ENCODE measurements at places on chromosomes 3 and 15.

DNA sequence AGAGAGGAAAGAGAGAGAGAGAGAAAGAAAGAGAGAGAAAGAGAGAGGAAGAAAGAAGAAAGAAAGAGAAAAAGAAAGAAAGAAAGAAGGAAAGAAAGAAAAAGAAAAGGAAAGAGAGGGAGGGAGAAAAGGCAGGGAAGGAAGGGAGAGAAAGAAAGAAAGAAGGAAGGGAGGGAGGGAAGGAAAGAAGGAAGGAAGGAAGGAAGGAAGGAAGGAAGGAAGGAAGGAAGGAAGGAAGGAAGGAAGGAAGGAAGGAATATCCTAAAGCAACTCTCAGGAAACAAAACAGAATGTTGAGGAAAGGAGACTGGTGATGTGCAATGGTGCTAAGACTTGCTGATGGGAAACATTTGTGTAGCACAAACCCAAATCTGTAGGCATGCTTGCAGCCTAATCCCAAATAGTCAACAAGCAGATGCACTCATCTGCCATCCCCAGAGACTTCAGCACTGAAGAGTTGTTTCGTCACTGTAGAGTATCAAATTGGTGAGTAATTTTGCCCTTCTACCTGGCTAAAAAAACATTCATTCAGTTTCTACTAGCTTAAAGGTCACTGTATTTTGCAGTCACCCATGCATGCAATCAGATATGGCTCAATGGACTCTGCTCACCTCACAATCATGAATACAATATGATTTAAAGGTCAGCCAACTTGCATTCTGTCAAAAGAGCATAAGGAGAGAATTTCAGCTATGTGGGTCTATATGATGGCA lies 480.3 kb downstream of the FGF12 start:
- DNase-seq: no peak

- DNase-seq: no peak
Observed at GRCh38 chr3:154324919-154325318, 632 bp upstream of the DHX36 start.

DNA sequence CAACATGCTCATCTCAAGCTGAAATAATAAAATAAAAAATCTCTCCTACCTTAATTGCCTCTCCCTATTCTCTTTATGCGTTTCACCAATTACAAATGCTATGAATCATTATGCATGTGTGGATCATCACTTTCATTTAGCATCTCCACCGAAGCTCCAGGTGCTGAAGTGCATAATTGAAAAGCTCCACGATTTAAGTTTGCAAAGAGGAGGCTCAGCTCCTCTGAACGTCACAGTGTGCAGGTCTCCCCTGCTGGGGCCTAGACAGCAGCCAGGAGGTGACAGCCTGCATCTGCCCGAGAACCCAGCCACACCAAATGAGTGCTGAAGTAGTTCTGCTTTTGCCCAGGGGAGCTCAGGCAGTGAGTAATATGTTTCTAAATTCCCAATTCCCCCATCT lies 60.5 kb upstream of the GLCE start:
- DNase-seq: no peak

DNA sequence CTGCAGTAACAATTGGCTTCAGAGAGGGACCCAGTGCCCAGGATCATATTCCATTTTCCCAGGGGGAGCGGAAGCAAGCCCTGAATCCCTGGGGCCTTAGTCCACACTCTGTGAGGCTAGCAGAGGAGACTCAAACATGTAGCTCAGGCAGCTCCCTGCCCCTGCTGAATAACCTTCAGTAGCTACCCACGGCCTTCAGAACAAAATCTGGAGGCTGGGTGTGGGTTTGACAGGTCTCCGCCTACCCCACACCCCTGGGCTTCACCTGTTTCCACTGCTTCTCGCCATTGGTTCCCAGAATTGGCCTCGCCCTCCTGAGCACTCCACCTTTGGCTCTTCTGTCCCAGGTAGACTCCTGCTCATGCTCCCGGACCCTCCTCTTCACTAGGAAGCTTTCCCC lies 93.6 kb upstream of the ATP2B2 start:
- no peak for DNase-seq

GRCh38 chr3:120125992-120126391 lies 31.7 kb upstream of the GSK3B start:
- DNase-seq: no peak

DNA sequence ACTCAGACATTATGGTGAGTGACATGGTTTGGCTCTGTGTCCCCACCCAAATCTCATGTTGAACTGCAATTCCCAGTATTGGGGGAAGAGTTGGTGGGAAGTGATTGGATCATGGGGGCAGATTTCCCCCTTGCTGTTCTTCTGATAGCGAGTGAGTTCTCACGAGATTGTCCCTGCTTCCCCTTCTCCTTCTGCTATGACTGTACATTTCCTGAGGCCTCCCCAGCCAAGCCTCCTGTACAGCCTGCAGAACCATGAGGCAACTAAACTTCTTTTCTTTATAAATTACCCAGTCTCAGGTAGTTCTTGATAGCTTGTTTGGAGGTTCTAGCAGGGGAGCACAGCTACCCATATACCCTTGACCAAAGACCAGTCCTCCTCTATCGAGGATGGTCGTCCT lies 45.9 kb downstream of the ADAM10 start:
- DNase-seq: no peak

DNA sequence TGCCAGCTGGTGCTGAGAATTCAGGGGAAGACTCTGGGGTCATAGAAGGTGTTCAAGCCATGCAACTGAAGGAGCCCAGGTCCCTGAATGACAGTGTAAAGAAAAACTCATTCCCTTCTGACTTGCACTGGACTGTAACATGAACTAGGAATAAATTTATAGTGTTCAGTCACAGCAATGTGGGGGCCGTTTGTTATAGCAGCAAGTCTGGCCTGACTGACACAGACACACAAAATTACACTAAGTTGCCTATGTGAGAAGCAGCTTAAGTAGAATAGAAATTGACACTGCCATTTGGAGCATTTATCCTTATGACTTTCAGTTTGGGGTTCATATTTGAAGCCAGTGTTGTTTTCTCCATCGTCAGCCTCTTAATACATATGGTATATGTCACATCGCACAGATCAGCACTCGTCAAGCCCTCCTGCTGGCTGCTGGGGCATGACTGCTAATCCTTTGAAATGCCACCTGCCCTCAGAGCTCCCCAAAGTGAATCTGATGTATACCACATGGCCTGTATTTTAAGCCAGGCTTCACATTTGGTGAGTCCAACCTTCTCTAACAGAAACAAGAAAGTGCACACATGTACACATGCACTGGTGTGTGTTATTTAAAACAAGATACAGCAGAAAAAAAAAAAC lies 17.1 kb upstream of the HEG1 start:
- no peak for DNase-seq

GRCh38 chr15:77023576-77024272 lies 28.8 kb downstream of the PSTPIP1 start:
- no peak for DNase-seq

- no peak for DNase-seq
Observed at GRCh38 chr3:134463676-134464063, 22.1 kb downstream of the ANAPC13 start.

DNA sequence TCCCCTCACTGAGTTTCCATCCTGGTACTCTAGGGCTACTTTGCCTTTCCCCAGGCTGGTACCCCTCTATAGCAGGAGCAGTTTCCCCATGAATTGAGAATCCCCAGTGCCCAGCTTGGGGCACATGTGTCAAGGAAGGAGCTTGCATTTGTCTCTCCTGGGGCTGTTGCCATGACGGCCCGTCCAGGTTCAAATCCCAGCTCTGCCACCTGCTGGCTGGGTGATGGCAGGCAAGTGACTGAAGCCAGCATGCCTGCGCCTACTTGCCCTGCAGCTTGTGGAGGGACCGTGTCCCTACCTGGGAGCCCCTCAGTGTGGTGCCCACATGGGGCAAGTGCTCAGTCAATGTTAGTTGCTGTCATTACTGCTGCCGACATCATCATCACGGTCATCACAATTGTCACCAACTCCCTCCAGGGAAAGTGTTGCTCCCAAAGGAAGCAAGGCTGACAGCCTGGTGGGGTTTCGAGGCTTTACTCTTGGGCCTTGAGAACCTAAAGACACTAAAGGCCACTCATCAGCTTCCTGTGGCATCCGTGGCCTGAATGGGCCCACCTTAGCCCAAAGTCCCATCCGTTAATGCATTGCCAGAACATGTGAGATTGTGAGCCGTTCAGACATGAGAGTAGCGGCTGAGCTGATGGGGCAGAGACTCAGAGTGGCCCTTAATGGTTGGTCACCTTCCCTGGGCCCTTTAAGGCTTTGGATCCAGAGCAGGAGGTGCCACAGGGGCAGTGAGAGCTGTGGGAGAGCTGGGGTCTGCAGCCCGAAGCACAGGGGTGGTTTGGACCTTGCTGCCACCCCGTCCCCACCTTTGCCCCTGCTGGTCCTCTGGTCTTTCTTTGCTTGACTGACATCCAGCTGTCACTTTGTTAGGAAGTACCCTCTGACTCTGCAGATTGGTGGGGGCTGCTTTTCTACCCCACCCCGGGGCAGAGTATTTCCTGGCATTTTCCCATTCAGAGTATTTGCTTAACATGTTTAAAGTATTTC lies 144.4 kb downstream of the DNAJB8 start:
- no peak for DNase-seq

DNA sequence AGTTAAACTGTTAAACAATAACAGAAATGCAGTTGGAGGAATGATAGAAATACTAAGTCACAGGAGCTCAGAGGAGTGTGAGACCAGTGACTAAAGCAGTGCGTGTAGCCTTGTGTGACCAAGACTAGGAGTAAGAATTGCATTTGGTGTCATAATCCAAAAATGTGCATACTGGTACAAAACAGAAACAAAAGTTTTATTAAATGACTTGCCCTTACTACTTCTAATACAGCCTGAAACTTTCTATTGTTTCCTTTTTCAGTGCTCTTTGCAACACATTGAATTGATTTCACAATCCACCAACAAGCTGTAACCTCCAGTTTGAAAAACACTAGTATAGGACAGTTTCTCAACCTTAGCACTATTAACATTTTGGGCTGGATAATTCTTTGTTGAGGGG lies 17.1 kb downstream of the SNX1 start:
- no peak for DNase-seq

GRCh38 chr3:104768886-104769285 lies 597.8 kb upstream of the ALCAM start:
- DNase-seq: no peak

DNA sequence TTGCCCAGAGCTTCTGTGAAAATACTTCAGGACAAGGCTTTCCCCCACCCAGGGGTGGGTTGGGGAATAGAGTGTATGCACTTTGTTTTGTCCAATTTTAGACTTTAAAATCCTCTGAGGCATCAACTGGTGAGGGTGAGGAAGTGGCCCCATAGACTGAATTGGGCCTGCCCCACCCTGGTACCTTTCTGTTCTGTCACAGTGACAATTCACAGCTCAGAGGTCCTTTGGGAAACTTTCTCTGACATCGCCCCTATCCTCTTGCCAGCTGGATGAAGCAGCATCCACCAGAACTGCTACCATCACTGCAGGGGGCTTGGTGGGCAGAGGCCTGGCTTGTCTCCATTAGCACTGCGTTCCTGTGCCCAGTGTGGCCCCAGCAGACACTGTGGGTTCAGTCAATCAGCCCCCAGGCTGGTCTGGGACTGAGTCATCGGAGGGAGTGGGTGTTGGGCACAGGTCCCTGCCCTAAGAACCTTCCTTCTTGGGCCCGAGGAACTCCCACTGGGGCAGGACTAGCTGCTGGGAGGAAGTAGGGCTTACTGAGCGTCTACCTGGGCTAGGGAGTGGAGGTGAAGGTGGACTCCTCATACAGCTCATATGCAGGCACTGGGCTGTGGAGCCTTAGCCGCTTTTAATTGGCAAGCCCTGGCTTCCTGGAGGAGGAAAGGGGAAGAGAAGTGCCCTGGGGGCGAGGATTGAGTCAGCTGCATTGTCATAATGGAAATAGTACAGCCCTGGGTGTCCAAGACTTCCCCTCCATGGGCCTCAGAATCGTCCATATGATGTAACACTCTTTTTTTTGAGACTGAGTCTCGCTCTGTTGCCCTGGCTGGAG lies 1.5 kb upstream of the PPM1M start:
- DNase-seq: no peak

DNA sequence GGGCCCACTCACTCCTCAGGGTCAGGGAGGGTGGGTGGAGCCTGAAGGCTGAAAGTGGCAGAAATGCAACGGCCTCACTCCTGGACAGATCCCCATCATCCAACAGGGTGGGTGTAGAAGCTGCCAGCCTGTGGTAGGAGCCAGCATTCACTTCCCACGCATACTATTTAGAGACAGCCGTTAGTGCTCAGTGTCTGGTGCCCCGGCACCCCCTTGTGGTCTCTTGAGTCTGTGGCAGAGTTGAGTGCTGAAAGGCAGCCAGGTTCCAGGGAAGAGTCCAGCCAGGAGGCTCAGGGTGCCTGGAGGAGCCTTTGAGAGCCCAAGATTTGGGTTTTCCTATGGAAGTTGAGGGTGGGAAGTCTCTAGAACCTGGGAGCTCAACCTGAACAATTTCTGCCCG lies 2.1 kb upstream of the GNAT1 start:
- no peak for DNase-seq

- no peak for DNase-seq
Observed at GRCh38 chr3:183460081-183461055, 31.9 kb upstream of the MCF2L2 start.

GRCh38 chr3:133589503-133589902 lies 16.0 kb downstream of the CDV3 start:
- no peak for DNase-seq

DNA sequence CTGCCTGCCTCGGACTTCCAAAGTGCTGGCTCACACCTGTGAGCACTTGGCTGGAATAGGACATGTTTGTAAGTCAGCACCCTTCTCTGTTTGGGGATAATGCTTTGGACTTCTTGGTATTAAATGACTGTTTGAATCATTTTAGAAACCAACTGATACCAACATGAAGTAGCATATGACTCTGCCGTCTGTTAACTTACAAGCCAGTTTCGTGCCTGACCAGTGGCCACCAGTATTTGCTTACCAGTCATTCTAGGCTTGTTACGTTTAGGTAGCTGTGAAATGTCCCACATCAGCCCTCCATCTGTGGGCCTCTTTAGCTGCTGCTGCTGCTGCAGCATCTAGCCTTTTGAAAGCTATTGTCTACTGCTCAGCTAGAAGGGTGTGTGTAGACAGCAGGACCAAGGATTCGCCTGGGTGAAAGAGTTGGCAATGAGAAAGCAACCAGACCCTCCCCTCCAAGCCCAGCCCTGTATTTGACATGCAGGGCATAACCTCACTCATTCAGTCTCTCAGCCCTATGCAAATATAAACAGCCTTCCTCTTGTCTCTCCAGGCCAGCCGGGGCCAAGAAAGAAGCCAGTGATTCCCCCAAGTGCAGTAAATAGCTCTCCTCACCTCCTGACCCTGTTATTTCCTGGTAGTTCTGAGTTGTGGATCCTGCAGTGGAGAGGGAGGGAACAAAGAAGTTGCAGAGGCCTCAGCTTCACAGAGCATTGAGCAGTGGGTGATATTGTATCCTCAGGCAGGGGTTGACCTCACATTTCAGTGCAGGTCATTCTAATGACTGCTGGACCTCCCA lies 51.0 kb downstream of the NKIRAS1 start:
- DNase-seq: peak; percentile 57

- no peak for DNase-seq
Observed at GRCh38 chr3:160725338-160725737, 30.7 kb upstream of the PPM1L start.

DNA sequence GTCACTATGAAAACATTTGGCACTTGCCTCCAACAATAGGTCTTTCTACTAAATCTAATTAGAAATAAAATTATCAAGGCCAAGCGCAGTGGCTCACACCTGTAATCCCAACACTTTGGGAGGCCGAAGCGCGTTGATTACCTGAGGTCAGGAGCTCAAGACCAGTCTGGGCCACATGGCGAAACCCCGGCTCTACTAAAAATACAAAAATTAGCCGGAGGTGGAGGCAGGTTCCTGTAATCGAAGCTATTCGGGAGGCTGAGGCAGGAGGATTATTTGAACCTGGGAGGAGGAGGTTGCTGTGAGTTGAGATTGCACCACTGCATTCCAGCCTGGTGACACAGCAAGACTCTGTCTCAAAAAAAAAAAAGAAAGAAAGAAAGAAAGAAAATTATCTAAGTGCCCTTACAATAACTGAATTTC lies 1.6 kb upstream of the PLD1 start:
- no peak for DNase-seq

Measured in smooth muscle cell of the brain vasculature (primary cell).